ENCODE measurements at places on chromosomes 16 and 17.

DNA sequence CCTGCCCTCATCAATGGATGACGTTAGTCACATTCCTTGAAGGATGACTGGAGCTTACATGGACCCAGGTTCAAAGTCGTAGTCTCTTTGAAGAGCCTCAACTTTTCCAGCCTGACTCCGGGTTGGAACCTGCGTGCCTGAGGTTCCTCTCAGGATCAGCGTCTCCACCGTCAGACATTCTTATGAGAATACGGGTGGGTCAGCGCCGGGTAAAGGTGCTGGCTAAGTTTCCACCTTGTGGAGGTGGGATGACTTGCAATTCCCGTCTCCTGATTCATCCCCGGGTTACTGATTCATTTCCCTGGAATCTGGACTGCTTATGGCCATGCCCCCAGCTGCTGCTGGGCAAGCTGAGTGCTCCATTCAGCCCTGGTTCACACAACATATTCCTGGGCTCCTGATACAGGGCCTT lies 38.9 kb upstream of the CMIP start:
- peak; percentile 36 for DNase-seq

- no peak for DNase-seq
These were observed 35.7 kb downstream of the IKZF3 start for GRCh38 chr17:39828443-39828842.

DNA sequence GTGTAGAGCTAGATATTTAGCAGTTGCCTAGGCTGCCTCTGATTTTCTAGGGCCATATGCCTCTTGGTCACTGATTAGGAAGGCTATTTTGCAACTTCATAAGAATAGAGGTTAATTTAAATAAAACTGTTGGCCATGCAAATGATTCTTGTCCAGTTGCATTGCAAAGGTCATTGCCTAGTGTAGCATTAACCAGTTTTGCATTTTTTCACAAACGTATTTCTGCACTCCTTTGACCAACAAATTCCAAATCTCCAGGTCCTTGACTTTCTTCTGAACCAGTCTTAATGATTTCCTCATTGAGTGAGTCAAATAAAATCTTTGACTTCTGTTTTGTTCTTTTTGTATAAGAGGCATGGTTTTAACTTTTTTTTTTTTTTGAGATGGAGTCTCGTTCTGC lies 33.5 kb downstream of the ERCC4 start:
- no peak for DNase-seq

GRCh38 chr17:17921192-17922069 lies 50.8 kb downstream of the TOM1L2 start:
- peak; percentile 71 for DNase-seq

- DNase-seq: no peak
These were observed 402.8 kb upstream of the RBFOX1 start for GRCh38 chr16:6929868-6930267.

GRCh38 chr16:68236137-68236825 lies 354 bp upstream of the ESRP2 start:
- peak; percentile 77 for DNase-seq

- no peak for DNase-seq
These were observed 352.5 kb downstream of the KCNJ2 start for GRCh38 chr17:70521821-70522256.

DNA sequence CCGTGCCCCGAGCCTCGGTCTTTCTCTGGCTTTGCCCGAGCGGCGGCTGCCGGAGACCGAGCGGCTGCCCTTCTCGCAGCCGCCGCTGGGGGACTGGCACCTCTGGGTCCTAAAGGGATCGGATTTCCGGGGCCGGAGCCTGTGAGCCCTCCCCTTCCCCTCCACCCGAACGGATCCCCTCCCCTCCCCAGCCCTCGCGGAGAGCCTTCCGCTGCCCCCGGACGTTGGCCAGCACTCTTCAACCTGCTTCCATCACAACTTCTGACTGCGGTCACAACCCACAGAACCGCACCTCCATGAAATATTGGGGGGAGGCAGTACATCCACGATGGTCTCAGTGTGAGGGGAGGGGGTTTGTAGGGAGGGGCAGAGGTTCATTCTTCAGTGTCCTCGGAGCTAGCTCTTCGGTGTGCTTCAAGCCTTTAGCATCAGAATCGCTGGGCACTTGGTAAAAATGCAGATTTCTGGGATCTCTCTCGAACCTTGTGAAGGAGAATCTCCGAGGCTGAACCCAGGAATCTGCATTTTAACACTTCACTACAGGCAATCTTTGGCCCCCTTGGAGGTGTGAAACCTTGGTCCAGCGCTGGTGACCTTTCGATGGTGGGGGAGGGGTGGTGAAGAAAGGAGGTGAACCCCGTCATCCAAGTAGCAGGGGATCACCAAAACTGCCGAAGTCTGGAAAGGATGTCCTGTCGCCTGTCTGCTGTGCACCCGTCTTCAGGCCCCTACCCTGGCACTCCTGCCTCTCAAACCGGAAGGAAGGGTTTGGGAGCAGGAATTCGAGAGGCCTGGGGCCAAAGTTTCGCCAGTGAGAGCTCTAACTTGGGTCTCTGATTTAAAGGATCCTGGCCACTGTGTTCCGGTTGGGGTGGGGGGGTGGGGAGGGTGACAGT lies 812 bp upstream of the PPP1R9B start:
- DNase-seq: peak; percentile 95

- no peak for DNase-seq
These were observed 38.9 kb upstream of the GHDC start for GRCh38 chr17:42233156-42233555.

GRCh38 chr17:75872434-75873351 lies 5.7 kb downstream of the TRIM47 start:
- peak; percentile 95 for DNase-seq

DNA sequence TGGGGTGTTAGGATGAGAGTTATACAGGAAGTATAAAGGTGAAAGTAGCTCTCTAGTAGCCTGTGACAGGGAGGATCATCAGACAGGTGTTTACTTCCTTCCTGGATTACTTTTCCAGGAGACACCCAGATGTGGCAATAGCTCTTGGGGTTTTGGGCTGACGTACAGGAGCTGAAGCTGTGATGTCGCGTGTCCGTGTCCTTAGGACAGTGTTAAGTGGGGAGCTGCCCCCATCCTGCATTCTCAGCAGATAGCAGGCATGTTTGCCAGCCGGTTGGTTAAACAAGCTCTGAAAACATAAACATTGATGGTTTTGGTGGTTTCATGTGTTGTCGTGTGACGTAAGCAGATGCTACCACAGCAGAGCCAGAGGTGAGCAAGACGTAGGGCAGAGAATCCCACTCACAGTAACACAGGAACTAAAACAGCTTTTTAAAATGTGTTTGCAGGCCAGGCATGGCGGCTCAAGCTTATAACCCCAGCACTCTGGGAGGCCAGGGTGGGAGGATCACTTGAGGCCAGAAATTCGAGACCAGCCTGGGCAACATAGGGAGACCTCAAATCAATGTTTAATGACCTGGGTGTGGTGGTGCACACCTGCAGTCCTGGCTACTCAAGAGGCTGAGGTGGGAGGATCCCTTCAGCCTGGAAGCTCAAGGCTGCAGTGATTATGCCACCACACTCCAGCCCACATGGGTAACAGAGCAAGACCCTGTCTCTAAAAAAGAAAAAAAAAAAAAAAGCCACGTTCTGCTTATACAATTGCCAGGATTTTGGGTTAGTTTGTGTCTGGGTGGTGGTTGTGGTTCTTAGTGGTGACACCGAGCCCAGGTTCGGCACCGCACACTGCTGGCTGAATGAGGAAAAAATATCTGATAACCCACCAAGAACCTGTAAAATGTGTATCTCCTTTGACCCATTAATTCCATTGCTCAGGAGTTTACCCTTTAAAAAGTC lies 18.2 kb upstream of the IL17C start:
- no peak for DNase-seq

- DNase-seq: no peak
These were observed 18.7 kb upstream of the MC1R start for GRCh38 chr16:89899879-89900481.

- no peak for DNase-seq
These were observed 61.8 kb upstream of the RBFOX1 start for GRCh38 chr16:7270823-7271222.

- DNase-seq: no peak
These were observed 6.5 kb downstream of the CACNA1H start for GRCh38 chr16:1159325-1159972.

DNA sequence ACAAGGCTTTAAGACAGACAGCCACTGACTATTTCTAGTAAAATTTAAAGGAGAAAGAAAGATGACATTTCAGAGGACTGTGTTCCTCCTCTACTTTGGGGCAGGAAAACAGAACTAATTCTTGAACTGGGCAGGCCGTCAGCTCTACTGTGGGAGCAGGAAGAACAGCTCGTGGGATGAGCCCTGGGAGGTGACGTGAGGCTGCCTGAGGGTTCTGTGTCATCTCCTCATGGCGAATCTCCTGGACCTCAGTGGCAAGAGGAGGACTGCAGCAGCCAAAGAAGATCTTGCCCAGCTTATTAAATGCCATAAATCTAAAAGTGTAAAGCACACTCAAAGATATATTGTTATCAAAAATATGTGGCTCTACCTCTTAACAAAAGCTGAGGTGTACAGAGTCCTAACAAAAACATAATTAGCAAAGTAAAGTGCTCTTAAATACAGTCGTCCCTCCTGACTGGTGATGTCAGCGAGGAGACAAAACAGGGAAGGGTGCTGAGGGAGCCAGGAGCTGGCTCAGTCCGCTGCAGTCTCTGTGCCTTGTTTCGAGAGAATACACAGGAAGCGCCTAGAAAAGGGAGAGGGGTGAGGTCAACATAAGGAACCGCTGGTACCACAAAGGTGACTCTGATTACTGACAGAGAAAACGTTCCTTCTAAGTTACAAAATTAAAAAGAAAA lies 58.0 kb downstream of the CREBBP start:
- no peak for DNase-seq

GRCh38 chr17:35214192-35214591 lies 20.0 kb upstream of the SLC35G3 start:
- no peak for DNase-seq

GRCh38 chr17:8447799-8448198 lies 12.1 kb downstream of the NDEL1 start:
- DNase-seq: no peak

DNA sequence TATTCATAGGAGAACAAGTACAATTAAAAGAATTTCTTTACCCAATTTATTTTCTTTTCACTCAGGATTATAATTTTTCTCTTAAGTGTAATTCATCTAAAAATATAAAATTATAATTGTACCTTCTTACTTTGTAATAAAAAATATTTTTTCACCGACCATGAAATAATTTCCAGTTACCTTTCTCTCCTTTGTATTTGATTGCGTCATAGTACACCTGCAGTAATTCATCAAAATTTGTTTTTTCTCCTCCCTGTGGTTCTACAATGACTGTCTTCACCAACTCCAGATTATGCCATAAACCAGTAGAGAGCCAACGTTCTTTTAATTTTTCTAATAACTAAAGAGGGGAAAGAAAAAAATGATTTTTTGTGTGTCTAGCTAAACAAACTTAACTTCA lies 119.1 kb downstream of the BRIP1 start:
- DNase-seq: no peak

GRCh38 chr17:73030501-73030921 lies 62.0 kb downstream of the SLC39A11 start:
- peak; percentile 46 for DNase-seq

DNA sequence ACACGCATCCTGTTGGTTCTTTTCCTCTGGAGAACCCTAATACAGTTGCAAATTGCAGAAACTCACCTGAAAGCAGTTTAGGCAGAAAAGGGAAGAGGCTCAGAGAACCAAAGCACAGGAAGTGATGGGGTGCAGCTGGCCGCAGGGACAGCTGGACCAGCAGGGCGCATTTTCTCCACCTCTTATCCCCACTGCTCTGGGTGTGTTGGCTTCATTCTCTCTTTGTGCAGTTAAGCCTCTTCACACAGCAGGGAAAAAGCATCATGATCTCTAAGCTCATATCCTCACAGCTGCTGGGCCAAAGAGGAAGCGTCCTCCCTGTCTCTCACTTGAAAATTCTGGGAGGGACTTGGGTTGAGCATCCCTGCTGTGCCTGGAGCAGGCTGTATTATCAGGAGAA lies 20.0 kb upstream of the LRRC75A start:
- no peak for DNase-seq

DNA sequence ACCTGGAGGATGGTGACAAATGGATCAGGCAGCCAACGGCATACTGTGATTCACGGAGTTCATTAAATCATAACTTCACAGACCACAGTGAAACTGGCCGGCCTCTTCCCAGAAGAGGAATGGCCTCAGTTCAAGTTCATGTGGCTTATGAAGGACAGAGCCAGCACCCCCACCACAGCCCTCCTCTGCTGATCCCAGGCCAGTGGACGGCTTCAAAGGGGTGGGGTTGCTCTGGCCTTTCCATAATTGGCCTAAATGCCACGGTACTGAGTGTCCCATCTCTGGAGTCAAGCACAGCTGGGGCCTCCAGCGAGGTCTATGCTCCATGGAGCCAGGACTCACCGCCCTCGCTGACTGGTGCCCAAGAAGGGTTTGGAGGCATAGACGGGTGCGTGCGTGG lies 21.4 kb downstream of the GALNS start:
- peak; percentile 80 for DNase-seq

DNA sequence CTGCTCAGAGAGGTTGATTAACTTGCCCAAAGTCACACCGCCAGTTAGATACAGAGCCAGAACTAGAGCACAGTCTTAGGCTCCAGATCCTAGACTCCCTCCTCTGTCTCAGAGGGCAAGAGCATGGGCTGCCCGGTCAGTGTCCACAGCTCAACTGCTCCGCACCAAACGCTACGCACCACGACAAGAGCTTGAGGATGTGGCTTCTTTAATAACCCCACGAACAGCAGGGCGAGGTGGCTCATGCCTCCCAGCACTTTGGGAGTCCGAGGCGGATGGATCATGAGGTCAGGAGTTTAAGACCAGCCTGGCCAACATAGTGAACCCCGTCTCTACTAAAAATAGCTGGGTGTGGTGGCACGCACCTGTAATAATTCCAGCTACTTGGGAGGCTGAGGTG lies 21.4 kb downstream of the FA2H start:
- no peak for DNase-seq

DNA sequence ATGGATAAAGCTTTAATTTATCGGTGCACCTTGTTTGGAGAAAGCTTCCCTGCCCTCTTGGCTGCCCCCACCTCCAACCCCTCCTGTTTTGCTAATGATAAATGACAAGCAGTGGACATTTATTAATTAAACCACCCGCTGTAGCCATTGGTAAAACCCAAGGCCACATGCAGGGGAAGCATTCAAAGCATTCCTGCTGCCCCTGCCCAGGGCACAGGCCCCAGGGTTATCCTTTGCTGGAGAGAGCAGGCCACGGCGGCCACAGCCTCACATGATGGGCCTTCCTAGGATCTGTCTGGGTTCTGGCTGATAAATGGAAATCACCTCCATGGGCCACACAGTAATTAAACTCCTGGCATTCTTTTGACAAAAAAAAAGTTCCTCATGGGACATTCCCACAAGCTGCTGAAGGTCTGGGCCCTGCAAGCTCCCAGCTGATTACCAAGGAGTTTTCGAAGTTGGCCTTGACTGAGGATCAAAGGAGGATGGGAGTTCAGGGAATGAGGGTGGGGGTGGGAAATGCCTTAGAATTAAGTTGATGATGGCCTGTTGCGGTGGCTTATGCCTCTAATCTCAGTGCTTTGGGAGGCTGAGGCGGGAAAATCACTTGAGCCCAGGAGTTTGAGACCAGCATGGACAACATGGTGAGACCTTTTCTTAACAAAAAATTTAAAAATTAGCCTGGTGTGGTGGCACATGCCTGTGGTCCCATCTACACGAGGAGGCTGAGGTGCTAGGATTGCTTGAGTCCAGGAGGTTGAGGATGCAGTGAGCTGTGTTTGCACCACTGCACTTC lies 35.5 kb downstream of the SOST start:
- DNase-seq: no peak
